Left cardiac atrium (tissue), 4 donors: ENCODE measurements at places on chromosomes 5 and 9. TPM values are rescaled to one million over a fixed set of nuclear protein-coding genes. Genes with fewer than 3 reads are reported as not detected.
A peak's percentile ranks its signal among the peaks of the same experiment; 100 is the strongest.

DNA sequence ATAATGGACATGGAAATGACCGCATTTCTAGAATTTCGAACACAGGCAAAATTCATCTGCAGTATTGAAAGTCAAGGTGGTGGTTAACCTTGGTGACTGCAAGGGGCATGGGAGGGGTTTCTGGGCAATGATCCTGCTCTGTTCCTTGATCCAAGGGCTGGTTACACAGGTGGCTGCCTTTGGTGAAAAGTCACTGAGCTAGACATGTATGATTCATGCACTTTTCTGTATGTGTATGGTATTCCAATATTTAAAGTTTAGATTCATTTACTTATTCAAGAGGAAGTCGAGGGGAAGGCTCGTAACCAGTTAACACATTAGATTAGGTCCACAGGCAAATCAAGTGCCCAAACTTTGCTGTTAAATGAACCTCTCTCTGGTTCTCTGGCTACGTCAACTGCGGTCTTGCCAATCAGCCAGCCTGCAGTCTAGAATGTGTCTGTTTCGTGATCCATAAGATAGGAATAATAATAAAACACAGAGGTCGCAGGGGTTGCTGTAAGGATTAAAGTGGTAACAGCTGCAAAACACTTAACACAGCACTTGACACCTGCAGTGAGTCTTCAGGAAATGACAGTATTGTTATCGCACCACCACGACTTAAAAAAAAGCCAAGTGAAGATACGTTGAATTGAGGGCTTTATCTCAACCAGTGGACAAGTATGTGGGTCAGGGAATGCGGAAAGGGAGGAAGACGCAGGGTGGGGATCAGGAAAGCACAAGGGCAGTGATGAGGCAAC is 92.5 kb downstream of the TLE1 start:
- DNase-seq: no peak

The DIRAS2 gene
- not detected for total RNA-seq

DNA sequence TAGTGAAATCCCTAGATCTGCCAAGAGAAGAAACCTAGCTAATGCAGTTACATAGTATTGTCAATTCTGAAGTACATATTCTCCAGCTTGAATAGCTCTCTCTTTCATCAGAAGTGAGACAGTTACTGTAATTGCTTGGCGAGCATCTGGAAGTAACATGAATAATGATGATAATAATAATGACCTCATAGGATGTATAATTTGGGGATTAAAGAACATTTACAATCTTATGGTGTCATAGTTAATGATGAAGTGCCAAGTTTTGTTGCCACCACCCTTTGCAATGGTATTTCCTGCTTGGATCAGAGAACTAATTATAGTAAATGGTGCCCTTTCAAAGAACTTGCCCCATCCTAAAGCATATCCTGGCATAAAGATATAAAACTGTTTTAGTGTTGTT is 201.4 kb downstream of the ADAMTSL1 start:
- no peak for DNase-seq

- DNase-seq: peak; percentile 41
Measured at GRCh38 chr5:135834639-135835529, at the start of gene SLC25A48. Gene SLC25A48, plus strand, starts transcription at chr5:135834663. Its CDS starts 185 bp downstream, at chr5:135834848.

DNA sequence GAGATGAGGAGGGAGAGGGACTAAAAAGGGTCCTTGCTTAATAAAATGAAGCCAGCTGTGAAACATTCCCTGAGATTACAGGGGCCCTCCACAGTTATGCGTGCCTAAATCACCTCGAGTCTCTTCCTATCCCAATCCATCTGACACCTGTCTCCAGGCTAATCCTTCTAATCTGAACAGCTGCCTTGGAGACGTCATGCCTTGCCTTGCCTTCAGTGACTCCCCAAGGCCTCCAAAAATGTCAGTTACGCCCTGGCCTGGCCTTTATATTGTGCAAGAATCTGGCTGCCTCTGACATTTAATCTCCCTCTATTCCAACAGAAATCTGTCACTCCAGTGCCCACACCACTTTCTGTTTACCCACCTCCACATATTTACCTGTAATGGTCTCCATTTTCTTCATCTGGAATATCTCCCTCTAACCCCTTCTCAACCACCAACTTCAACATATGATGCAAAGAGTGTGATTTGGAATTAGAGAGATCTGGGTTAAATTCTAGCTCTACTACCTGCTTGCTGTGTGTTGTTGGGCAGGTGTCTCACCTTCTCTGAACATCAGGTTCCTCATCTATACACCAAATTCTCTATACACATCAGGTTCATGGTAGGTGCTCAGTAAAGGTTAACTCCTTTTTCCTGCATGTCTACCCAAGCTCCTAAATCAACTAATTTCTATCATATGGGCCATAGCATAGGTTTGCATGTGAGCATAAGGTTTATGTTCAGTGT is 57.9 kb downstream of the PTCD2 start:
- DNase-seq: peak; percentile 40

- no peak for DNase-seq
Measured at GRCh38 chr5:59665086-59665831, 228.3 kb downstream of the PDE4D start.

GRCh38 chr5:177455661-177456590 is 9.3 kb downstream of the PRR7 start:
- peak; percentile 94 for DNase-seq

The SMIM33 gene
- not detected for total RNA-seq

The SPATA31D1 gene
- not detected for total RNA-seq

GRCh38 chr5:135832941-135833920 is 1.2 kb upstream of the SLC25A48 start:
- DNase-seq: no peak

GRCh38 chr5:107224272-107224671 is 446.5 kb downstream of the EFNA5 start:
- DNase-seq: no peak

The TRIM36 gene
- 0.80 TPM for total RNA-seq

The CACFD1 gene
- total RNA-seq: 13.0 TPM
